Natural killer cell (primary cell): ENCODE measurements at places on chromosomes 7 and 10.

DNA sequence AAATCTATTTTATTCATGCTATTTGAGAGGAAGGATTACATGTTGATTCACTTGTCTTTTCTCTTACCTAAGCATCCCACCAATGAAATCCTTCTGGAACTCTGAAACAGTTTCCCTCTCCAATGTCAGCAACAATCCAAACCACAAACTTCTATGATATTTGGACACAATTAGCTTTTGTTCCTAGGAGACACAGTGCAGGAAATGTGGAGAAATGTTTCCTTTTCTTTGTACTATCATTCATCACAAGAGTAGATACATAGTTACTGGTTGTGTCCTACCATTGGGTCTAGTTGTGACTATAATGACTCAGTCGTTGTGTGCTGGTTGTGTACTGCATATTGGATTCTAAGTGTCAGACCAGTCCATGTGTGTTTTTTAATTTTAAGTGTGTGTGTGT lies 156.8 kb upstream of the MAGI2 start:
- DNase-seq = no peak

DNA sequence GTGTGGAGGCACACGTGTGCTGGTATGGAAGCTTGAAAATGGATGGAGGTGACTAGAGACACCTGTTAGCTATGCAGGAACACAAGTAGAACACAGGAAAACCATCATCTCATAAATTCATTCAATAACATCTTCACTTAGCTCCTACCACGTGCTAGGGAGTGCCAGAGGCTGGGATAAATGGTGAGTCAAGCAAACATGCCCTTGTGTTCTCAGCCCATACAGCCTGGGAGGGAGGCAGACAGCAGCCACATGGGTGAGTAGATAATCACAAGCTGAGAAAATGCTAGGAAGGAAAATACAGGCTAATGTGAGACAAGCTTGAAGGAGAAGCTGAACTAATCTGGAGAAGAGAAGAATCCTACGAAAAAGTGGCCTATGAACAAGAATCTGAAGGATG lies 468.0 kb upstream of the ZMIZ1 start:
- no peak for DNase-seq

DNA sequence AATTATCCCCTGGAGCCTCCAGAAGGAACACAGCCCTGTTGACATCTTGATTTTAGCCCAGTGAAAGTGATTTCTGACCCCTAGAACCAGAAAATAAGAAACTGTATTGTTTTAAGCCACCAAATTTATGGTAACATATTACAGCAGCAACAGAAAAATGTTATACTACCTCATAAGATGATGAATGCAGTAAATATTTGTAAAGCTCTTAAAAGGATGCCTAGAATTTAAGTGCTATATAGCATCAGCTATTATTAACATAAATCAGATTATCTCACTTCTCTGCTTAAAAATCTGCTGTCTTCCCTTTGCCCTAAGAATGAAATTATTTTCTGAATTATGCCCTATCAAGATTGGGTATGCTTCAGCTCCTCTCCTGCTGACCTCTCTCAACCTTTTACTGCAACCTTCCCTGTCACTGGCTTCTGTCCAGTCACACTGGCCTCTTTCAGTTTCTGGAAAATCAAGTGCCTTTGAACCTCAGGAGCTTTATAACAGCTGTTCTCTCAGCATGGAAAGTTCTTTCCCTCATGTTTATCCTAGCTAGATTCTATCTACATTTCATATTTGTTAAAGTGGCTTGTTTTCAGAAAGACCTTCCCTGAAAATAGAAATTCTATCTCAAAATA lies 78.9 kb downstream of the GPR37 start:
- DNase-seq = no peak

GRCh38 chr10:29668628-29669027 lies 33.9 kb upstream of the SVIL start:
- DNase-seq = no peak

GRCh38 chr7:391411-391951 lies 101.5 kb downstream of the FOXL3 start:
- DNase-seq = no peak
